CMK (cell line): ENCODE measurements at places on chromosomes 1 and 21.

DNA sequence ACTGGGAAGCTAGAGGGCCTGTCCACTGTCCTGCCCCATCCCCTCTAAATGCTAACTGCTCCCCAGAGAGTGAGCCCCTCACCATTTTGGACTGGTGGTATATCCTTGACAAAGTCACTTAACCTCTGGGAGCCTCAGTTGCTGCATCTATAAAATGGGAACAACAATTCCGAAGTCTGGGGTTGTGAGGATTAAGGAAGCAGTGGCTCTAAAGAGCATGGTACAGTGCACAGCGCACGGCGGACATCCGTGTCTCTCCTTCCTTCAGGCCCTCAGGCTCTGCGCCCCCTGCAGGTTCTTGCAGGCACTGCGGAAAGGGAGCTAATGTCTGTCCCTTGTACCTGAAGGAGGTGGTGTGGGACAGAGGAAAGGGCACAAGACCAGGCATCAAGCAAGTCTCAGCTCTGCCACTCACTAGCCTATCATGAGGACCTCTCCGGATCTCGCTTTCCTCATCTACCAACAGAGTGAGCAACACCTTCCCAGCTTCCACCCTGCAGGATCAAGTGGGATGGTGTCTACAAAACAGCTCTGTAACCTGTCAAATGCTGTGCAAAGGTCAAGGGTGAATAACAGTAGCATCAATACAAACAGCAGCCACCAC is 20.1 kb downstream of the ECE1 start:
- DNase-seq: no peak

DNA sequence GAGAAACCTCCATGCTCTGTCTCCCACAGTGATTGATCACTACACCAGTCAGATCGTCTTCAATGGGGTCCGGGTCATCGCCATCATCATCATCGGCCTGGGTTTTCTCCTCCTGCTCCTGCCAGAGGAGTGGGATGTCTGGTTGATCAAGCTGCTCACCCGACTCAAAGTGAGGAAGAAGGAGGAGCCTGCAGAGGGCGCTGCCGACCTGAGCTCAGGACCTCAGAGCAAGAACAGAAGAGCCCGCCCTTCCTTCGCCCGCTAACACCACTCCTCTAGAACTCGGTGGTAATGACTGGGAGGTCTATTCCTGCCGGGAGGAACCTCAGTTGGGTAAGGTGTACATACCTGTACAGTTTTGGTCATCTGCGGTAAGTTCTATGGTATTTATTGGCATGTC is 50.3 kb upstream of the COA6 start:
- DNase-seq: peak; percentile 38

- no peak for DNase-seq
Observed at GRCh38 chr1:157540160-157540748, 12.1 kb downstream of the FCRL5 start.

DNA sequence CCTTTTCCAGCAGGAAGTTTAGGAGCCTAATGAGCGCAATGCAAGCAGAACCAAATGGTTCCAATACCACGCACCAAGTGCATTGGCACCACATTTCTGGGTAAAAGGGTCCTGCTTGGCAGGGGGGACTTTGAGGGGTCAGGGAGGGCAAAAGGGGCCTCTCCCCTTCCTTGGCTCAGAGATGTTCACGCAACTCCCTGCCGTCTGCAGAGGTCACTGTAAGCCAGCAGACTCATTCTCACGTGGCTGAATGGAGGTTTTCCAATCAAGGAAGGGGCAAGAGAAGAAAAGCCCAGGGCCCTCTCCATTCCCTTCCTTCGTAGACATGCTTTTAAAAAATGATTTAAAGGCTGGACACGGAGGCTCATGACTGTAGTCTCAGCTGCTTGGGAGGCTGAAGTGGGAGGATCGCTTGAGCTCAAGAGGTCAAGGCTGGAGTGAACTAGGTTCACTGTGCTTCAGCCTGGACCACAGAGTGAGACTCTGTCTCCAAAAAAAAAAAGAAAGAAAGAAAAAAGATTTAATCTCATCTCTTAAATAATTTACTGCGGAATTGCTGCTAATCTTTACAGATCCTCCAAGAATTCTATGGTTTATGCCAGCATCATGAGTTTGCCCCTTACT is 80.3 kb downstream of the RUNX3 start:
- DNase-seq: no peak

DNA sequence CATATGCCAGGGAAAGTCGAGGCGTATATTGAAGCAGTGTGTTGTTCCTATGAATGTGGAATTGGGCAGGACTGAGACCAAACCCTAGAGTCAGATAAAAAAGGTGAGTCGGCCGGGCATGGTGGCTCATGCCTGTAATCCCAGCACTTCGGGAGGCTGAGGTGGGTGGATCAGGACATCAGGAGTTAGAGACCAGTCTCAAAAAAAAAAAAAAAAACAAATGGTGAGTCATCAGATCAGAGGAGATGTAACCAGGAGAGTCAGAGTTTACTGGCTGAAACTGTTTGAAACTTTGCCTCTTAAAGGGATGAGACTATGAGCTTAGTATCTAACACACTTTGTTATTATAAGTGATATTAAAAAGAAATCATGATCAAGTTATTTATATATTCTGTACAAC is 26.4 kb upstream of the SYCP1 start:
- no peak for DNase-seq

DNA sequence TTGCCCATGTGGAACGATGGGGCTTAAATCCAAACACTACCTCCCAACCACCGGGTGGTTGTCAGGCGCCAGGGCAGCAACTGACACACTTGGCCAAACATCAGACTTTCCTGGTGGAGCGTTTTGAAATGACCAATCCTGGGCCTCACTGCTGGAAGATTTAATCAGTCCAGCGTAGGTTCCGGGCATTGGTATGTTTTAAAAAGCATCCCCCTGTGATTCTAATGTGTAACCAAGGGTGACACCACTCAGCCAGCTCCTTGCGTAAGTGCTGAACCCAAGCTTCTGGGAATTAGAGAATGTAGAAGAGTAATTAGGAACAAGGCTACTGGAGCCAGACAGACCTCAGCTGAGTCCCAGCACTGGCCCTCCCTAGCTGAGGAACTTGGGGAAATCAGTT is 44.8 kb upstream of the KAZN start:
- no peak for DNase-seq

GRCh38 chr21:38365521-38365920 is 108.7 kb downstream of the KCNJ15 start:
- no peak for DNase-seq

DNA sequence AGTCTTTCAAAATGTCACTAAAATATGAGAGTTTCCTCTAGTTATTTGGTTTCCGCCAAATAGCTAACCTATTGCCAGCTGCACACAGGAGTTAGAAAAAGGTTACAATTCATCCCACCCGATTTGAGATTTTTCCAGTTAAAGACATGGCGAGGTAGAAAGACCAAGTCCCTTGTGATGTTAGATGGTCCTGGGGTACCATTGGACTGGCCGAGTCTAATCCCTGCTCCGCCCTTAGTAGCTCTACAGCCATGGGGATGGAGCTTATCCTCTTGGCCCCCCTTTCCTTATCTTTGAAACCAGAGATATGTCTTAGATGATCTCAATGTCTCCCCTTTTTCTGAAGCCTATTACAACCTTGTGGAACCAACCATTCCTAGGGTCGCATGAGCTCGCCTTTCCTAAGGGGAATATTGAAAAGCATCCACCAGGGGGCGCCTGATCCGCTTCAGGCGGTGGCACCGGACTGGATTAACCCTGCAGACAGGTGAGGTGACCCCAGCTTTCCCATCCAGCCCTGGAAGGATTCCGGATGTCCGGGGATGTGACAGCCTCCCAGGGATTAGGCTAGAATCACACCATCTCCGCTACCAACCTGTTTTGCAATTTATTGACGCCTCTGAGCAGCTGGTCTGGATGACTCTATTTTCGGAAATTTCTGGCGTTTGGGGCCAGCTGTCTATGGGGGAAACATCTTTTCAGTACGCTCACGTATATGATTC is 68.3 kb upstream of the SIM2 start:
- DNase-seq: peak; percentile 39

GRCh38 chr1:114902343-114902742 is 47.7 kb downstream of the SYCP1 start:
- no peak for DNase-seq

DNA sequence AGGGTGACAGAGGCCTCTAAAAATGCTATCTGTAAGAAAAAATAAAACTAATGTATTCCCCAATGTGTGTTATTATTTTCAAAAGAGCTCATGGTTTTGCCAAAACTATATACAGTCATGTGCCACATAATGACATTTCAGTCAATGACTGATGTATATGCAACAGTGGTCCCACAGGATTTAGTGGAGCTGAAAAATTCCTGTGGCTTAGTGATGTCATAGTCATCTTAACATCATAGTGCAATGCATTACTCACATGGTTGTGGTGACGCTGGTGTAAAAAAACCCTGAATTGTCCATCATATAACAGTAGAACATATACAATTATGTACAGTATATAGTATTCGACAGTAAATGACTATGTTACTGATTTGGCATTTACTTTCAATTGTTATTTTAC is 172.4 kb downstream of the CACNA1E start:
- DNase-seq: no peak

- DNase-seq: peak; percentile 55
Observed at GRCh38 chr1:203117611-203118575, 9.6 kb upstream of the ADORA1 start.

- DNase-seq: no peak
Observed at GRCh38 chr1:117861694-117862093, 67.7 kb downstream of the GDAP2 start.

- peak; percentile 52 for DNase-seq
Observed at GRCh38 chr1:25543425-25544242, at the start of gene LDLRAP1. LDLRAP1 (plus strand) TSS chr1:25543606; CDS start chr1:25543699, 93 bp downstream.

GRCh38 chr1:37701051-37701450 is 8.7 kb downstream of the CDCA8 start:
- no peak for DNase-seq

- no peak for DNase-seq
Observed at GRCh38 chr1:116556289-116557006, 14.4 kb downstream of the CD58 start.

DNA sequence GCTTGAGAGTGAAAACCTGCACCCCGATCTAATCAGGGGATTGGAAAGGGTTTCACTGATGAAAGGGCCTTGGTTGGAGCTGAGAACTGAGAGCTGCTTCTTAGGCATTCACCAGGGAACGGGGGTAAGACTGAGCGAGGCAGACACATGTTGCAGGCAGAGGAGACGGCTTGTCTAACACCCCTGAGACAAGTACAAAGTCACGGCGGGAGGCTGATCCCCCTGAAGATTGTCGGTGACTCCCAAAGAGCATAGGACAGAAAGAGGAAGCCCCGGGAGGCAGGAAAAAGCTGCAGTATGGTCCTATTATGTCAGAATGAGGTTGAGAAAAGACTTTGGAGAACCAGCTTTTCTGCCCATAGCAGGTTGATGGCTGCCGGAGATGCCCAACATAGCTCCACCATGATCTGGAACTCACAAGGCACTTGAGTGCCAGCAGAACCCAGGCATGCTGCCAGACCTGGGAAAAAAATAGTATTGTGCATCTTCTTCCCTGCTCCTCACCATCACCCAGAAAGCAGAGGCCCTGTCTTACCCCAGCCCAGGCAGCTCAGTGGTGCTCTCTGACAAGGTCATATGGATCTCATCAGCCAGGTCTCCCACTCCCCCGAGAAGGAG is 463.9 kb upstream of the PROX1 start:
- no peak for DNase-seq

- DNase-seq: no peak
Observed at GRCh38 chr1:12143631-12144155, 23.1 kb upstream of the TNFRSF1B start.

DNA sequence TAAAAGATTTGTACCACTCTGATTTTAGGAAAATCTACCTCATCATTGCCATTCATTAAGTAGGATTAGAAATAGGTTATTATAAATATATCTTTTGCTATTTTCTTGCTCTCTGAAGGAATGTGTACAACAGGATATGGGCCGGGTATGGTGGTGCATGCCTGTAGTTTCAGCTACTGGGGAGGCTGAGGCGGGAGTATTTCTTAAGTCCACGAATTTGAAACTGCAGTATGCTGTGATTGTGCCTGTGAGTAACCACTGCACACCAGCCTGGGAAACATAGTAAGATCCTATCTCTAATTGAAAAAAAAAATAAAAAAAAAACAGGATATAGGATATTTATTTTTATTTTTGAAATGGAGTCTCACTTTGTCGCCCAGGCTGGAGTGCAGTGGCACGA is 50.0 kb downstream of the CLIC4 start:
- DNase-seq: no peak

DNA sequence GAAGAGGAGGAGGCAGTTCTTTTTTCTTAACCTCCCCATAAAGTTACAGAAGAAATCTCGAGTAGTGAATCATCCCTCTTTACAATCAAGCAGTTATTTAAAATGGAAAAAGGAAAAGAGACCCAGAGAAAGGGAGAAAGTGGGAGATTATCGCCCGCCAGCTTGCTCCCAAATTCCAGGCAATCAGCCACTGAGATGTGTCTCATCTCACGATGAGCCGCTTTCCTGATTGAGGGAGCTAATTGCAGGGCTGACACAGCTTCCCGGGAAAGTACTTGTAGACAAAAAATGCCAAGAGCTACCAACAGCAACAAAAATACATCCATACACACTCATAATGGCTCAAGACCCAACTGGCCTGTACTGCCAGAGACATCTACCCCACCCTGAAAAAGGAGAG is 191.6 kb upstream of the ZC3H12A start:
- DNase-seq: no peak

GRCh38 chr1:210448297-210448892 is 119.7 kb downstream of the HHAT start:
- DNase-seq: peak; percentile 5

GRCh38 chr1:43587594-43587993 is 56.9 kb downstream of the PTPRF start:
- no peak for DNase-seq
